ENCODE measurements at places on chromosomes 2 and 18.
A peak's percentile ranks its signal among the peaks of the same experiment; 100 is the strongest.

DNA sequence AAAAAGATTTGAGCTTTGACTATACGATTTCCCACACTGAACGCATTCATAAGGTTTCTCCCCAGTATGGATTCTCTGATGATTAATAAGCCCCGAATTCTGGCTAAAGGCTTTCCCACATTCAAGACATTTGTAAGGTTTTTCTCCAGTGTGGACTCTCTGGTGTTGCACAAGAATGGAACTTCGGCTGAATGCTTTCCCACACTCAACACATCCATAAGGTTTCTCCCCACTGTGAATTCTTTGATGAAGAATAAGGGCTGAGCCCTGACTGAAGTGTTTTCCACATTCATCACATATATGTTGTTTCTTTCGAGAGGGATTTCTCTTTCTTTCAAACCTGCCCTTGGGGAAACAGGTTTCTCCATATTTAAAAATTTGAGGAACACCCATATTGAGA lies 6.9 kb downstream of the ZNF24 start:
- DNase-seq = no peak

DNA sequence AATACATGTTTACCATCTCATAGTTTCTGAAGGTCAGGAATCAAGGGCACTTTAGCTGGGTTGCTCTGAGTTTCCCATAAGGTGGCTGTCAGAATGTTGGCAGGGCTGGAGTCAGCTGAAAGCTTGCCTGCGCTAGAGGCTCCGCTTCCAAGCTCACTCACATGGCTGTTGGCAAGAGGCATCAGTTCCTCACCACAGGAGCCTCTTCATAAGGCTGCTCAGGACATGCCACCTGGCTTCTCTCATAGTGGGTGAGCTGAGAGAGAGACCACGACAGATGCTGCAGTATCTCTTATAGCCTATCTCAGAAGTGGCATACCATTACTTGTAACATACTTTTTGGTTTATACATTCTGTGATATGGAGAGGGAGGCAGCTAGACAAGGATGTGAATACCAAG lies 7.2 kb downstream of the HADHB start:
- no peak for DNase-seq

DNA sequence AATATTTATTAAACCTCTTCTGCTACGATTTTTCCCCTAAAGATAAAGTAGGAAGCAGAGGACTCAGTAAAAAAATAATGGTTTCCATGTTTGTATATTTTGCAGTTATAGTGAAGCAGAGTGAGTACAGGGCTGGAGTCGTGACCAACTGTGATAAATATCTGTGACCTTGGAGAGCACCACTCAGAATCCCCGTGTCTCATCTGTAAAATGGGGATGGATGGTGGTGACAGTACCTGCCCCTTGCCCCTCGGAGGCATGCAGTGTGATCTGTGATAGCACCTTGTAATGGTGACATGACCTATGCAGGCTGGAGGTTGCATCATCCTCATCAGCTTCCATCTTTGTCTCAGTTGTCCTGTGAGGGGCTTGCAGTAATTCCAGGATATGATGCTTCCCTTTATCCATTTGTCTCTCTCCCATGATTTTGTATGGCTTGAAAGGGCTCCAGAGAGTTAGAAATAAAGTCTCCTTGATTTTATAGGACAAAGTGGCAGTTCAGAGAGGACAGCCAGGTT lies 5.5 kb downstream of the TTL start:
- DNase-seq = no peak

GRCh38 chr2:177553176-177553884 lies 160.8 kb downstream of the AGPS start:
- DNase-seq = no peak

DNA sequence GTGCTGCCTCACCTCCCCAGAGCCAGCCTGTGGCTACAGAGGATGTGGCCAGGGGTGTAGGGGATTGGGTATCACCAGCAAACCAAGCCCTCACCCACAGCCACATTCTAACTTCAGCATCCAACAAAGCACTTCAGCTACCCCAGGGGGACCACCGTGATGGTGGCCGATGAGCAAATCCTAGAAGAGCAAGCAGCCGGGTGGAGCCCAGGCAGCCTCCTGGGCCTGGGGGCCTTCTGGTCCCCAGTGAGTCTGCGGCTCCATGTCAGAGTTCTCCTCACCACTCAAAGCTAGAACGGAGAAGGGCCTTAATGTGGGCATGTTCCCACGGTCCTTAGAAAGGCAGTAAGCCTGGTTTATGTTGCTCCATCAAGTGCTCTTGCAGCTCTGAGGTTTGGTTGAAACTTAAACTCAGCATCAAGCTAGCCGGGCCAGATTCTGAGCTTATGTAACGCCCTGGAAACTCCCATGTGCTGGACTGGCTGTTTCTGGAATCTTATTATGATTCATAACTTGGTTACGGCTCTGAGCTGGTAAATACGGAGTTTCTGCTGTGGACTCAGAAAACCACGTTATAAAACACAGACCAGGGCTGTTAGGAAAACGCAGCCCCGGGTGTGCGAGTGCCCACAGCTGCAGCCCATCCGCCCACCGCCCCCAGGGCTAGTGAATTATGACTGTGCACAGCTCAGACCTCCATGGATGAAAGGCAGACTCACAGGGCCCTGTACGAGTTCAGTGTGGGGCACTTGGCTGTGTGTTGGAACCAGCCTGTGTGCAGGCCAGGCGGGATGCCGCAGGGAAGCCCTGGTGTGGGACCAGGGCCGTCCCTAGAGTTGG lies 99.8 kb downstream of the SEPTIN10 start:
- no peak for DNase-seq

- DNase-seq = no peak
Measured at GRCh38 chr2:10221443-10221842, 81.3 kb upstream of the HPCAL1 start.

GRCh38 chr2:44533508-44533907 lies 171.8 kb downstream of the CAMKMT start:
- no peak for DNase-seq

DNA sequence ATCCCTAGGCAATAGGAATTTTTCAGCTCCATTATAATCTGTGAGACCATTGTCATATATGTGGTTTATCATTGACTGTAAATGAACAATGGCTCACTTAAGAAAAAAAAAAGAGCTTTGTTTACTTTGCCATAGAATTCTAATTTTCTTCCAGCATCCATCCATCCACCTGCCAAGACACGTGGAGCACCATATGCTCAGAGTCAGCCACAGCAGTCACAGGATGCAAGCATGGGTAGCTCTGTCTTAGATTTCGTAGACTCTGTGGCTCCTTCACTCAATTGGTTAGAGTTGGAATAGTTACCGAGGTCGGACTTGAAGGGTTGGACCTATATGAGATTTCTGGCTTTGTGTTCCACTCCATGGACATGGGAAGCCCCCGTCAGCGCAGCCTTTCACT lies 75.6 kb downstream of the COA5 start:
- DNase-seq = no peak

GRCh38 chr2:29611261-29611660 lies 310.1 kb downstream of the ALK start:
- no peak for DNase-seq

DNA sequence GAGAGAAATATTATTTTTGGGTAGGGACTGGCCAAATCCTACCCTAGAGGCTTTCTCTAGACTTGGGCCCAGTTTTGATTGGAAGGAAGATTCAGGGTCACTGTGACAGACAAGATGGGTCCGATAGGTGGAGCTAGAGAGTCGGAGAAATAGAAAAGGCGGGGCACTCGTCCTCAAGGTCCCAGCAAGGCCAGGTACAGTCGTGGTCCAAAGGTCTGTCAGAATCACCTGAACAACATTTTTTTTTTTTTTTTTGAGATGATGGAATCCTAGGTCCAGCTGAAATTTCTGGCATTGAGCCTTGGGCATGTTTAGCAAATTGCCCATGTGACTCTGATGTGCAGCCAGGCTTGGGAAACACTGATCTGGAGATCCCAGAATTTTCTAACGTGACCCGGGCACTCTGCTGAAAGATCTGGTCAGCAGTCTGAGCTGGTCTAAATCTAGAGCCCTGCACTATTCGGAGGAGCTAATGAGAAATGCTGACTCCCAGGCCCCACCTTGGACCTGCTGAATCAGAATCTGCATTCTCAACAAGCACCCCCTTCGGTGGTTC lies 23.0 kb upstream of the NTSR2 start:
- peak; percentile 31 for DNase-seq

- DNase-seq = no peak
Measured at GRCh38 chr18:13558124-13558523, 168.2 kb downstream of the FAM210A start.

DNA sequence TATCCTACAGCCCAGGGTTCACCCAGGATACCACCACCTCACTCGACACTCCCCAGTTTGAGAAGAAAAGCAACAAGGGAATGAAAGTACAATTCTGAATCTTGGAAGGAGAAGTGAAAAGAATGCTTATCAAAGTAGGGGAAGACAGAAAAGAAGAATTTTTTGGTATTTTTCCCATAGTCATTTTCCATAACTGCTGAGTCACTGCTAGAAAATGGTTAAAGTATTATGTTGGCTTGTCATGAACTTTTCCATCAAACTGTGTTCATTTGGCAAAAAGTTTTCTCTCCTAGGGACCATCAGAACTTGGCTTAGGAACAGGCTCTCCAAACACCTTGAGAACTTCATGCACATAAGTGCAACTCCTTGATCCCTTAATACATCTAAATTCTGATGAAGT lies 192.0 kb downstream of the BCL11A start:
- DNase-seq = no peak

DNA sequence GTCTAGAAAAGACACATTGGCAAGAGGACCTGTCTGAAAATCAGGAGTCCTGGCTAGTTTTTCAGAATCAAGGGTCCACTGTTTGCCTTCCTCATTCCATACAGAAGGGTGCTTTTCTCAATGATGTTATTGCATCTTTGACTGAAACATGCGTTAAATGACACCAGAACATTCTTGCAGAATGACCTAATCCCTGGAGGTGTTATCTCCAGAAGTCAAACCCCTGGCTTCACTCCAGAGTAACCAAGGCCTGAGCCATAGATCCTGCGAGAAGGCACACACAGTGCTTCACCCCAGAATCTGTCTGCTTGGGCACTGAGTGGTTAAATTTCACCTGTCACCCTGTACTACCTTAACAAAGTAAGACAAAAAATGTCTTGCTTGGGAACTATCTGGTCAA lies 1055.2 kb upstream of the FANCL start:
- no peak for DNase-seq

- no peak for DNase-seq
Measured at GRCh38 chr2:39506215-39506614, 69.1 kb upstream of the MAP4K3 start.

DNA sequence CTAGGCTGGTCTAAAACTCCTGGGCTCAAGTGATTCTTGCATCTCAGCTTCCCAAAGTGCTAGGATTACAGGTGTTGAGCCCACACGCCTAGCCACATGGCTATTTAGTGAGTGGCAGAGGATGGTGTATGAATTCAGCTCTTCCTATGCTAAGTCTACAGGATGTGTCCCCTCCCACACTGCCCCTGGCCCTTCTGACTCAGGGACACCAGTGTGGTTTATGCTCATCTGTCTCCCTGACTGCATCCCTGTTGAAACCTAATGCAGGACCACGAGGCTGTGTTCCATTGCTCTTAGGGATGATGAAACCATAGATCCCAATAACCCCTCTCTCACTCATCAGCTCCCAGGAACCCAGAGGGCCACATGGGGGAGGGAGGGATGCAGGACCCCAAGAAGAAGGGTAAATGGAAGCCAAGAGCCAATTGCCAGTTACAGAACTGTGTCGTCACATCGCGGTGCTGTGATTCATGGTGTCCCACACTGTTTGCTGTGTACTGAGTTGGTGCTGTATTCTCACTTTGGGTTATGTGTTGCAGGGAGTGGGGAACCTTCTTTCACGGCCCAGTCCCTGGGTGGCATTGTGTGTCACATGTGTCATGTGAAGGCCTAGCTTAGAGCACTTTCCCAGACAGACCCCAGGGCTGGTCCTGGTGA lies 102.9 kb upstream of the HAAO start:
- DNase-seq = no peak

DNA sequence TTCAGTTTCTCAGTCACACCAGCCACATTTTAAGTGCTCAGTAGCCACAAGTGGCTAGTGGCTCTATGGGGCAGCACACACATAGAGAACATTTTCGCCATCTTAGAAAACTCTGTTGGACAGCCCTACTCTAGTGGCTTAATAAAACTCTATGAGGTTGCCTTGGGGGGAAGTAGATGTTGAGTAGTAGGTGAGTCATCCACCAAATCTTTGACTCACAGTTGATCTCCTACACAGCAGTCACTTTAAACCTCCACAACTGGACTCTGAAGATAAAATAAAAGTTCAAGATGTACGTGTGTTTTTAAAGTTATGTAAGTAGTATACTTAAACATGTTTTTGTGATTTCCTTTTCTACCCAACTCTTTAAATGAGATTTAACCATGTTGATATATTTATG lies 379.0 kb downstream of the SETBP1 start:
- no peak for DNase-seq

DNA sequence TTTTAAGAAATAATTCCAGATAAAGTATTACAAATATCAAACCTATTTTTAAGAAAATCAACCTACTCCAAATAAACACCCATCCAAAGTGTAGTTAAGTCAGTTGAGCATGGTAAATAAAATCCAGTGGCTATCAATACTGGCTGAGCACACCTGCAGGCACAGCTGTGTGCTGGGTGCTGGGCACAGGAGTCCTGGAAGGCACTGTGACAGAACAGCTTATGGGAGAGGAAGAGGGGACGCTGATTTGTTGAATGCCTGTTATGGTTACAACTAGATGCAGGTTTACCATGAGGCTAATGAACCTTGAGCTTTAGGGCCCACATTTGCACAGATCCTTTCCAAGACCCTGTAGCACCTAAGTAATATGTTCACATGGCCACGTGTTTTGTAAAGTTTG lies 202.7 kb downstream of the MTX2 start:
- DNase-seq = no peak

- DNase-seq = no peak
Measured at GRCh38 chr18:9925369-9925768, 11.6 kb downstream of the VAPA start.

DNA sequence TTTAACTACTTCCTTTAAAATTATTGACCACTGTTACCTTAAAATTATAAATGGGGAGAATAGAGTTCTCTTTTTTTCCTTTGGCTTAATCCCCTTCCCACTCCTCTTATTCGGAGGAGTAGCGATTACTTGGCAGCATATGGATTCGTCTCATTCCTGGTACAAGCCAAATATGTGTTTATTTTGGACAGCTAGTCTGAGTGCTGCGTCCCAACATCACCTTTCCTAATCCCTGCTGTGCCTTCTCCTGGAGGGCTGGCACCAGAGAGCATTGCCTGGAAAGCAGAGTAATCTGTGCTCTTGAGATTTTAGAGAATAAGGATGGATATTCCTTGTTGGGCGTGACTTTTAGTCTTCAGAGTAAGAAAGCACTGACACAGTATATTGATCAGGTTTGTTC lies 185.6 kb downstream of the AGAP1 start:
- no peak for DNase-seq

- DNase-seq = no peak
Measured at GRCh38 chr2:239977111-239977510, 48.0 kb downstream of the NDUFA10 start.

GRCh38 chr2:181743723-181744031 lies 63.4 kb upstream of the NEUROD1 start:
- DNase-seq = no peak

- no peak for DNase-seq
Measured at GRCh38 chr2:82819951-82820350, 1639.1 kb downstream of the SUCLG1 start.

- DNase-seq = no peak
Measured at GRCh38 chr2:163266772-163267171, 428.2 kb upstream of the KCNH7 start.

- no peak for DNase-seq
Measured at GRCh38 chr18:49691177-49691608, 122.1 kb downstream of the ACAA2 start.

GRCh38 chr2:196176142-196176738 lies 4.9 kb upstream of the STK17B start:
- DNase-seq = peak; percentile 73

- no peak for DNase-seq
Measured at GRCh38 chr2:136347981-136348380, 230.0 kb upstream of the CXCR4 start.

Measured in activated T-helper 1 cell treated with anti-CD3 and anti-CD28 coated beads, Interleukin-2, amount 50 U/mL, for 16 hours (primary cell).